ENCODE measurements at places on chromosomes 1 and 21.

GRCh38 chr1:26094677-26095383 is 16.8 kb upstream of the PDIK1L start:
- DNase-seq = no peak

GRCh38 chr1:200968469-200969410 is 54.8 kb downstream of the KIF21B start:
- no peak for DNase-seq

GRCh38 chr1:215114154-215114933 is 31.8 kb downstream of the KCNK2 start:
- DNase-seq = no peak

DNA sequence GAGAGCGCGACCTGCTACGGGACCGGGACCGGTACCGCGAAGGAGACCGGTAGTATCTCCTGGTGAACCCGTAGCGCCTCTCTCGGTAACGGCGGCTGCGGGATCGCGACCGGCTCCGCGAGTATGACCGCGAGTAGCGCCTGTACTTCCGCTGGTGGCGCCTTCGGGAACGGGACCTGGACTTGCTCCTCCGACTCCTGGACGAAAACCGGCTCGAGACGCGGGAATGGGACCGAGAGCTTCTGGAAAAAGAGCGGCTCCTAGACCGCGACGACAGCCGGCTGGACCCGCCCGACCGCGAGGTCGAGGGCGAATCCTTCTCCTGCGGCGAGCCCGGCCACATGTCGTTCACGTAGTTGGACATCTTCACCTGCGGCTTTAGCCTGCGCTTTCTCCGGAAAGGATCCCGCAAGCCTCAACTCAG is 642 bp downstream of the RSRP1 start:
- DNase-seq = no peak

DNA sequence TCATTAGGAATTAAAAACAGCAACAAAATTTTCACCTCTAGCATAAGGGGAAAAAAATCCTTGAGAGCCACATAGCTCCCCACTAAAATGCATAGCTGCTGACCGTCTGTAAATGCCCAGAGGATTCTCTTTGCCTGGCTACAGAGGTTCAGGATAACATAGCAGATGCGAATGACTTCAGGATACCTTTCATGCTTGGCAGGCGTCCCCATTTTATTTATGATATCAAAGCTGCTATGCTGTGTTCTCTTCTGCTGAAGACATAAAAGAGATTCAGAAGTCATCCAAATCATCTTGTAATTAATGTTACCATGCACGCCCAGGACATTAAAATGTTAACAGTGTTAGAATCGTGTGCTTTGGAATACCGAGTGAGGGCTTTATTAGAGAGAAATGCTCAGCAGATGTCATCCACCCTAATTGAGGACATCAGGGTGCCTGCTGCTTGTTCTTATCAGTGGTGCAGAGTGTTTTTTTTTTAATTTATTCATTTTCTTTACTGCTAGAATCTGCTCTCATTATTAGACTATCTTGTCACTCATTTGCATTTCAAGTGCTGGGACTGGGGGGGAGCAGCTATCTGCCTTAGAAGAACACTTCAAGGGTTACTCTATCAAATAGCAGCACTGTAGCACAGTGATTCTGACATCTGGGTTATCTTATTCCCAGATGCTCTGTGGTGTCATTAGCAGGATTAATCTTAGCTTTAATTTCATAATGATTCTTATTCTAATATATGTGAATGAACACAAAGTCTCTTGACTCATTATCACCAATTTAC is 139.5 kb downstream of the ZNF326 start:
- no peak for DNase-seq

- no peak for DNase-seq
These were observed 293.9 kb upstream of the PROX1 start for GRCh38 chr1:213693864-213694263.

Data from activated naive CD4-positive, alpha-beta T cell treated with anti-CD3 and anti-CD28 coated beads, Interleukin-2, amount 50 U/mL, for 72 hours (primary cell).